Fibroblast of skin of right quadriceps (primary cell): ENCODE measurements at places on chromosomes 3 and 15.

DNA sequence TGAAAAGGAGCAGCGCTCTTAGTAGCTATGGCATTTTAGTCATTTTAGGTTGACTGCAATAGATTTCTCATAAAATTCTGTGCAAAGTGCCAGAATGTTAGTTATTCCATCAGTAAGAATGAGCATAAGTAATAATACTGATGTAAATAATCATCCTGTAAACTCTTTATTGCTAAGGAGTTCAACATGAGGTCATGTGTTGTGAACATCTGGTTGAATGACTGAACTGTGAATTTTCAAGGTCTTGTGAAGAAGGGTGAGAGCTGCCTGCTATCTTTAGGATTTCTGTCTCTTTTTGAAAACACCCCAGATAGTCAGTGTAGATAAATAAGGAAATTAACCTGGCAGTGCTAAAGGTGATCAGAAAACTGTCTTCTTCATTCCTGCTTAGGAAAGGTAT, 333.4 kb upstream of the TBC1D5 start:
- peak; percentile 5 for DNase-seq

- peak; percentile 87 for DNase-seq
Measured at GRCh38 chr3:120438665-120439370, 12.0 kb downstream of the FSTL1 start.

- no peak for DNase-seq
Measured at GRCh38 chr3:123085932-123086627, 19.3 kb downstream of the PDIA5 start.

DNA sequence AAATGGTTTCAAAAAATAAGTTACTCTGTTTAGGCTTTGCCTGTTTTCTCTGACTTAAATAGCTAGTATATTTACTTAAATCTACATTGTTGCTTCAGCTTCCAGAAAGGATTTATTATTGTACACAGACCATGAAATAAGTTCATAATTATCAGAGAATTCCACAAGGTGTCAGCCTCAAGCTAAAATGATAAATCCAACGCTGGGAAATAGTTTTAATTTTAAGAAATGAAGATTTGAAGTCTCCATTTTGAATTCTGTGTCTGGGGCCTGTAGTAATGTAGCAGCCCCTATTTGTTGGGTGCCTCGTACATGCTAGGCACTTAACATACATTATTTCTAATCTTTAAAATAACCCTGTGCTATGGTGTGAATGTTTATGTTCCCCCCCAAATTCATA, 92.6 kb upstream of the KCNMB2 start:
- peak; percentile 8 for DNase-seq

DNA sequence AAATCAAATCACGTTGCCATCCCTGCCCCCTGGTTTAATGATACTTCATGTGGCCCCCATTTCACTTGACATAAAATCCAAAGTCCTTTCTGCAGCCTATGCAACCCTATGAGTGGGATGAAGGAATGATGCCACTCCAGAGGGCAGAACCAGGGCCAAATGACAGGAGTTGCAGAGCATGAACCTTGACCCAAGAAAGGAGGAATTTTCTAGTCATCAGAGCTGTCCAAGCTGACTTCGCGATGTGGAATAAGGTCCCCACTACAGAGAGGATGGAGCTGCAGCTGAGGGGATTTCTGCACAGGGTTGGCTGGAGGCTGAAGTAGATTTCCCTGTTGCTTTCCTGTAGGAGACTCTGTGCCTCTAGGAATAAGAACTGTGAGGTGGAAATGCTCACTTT, 15.8 kb upstream of the EPHB3 start:
- no peak for DNase-seq
